Activated CD4-positive, alpha-beta memory T cell treated with anti-CD3 and anti-CD28 coated beads, Interleukin-2, amount 10 ng/mL, durations not matched to agents 7 days and 5 days (primary cell): ENCODE measurements at places on chromosomes 12 and 14.
A peak's percentile ranks its signal among the peaks of the same experiment; 100 is the strongest.

DNA sequence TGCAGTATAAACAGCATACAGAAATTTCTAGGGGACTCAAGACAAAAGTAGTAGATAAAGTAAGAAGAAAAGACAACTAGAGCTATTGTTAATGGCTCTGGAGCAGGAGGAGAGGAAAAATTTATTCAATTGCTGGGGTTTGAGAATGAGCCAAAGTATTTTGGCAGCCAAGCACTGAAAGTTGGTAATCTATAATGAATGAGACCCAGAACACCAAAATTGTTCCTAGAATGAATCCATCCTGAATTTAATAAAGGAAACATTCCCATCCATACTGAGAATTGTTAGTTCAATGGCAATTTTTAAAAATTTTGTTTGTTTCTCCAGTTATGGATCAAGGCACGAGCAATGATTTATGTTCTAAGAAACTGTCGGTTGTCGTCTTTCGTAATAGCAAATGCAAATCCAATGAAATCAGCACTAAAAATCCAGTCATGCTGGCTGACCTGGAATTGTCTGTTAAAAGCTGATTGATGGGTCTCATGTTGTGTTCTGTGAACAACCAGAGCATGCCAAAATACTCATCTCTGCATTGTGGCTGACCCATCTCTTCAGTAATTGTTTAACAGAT lies 170.9 kb upstream of the LMNTD1 start:
- no peak for DNase-seq

GRCh38 chr14:96091941-96092411 lies 52.8 kb downstream of the C14orf132 start:
- DNase-seq = no peak

GRCh38 chr14:93331002-93331727 lies 1.7 kb downstream of the BTBD7 start:
- no peak for DNase-seq

- DNase-seq = no peak
These were observed 251.3 kb downstream of the ALX1 start for GRCh38 chr12:85531341-85531740.

- no peak for DNase-seq
These were observed 10.1 kb downstream of the TBX3 start for GRCh38 chr12:114673901-114674250.

DNA sequence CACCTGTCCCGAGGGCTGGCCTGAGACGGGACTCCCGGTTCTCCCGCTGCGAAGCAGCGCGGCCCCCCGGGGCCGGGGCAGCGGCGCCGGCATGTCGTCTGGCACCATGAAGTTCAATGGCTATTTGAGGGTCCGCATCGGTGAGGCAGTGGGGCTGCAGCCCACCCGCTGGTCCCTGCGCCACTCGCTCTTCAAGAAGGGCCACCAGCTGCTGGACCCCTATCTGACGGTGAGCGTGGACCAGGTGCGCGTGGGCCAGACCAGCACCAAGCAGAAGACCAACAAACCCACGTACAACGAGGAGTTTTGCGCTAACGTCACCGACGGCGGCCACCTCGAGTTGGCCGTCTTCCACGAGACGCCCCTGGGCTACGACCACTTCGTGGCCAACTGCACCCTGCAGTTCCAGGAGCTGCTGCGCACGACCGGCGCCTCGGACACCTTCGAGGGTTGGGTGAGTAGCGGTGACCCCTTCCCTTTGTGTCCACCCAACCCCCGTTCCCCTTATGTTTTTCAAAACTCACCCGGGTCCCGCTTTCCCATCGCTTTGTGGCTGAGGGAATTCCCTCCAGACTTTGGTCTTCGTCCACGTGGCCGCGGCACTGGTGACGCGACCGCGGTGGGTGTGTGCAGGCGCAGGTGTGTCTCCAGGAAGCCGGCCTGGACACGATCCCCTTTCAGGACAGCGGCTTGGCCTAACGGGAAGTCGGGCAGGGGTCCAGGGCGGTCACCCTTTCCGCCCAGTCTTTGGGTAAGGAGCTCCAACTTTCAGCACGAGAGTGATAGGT lies 826 bp downstream of the PRKCH start:
- no peak for DNase-seq

GRCh38 chr12:120241561-120242274 lies 23.8 kb downstream of the PXN start:
- DNase-seq = no peak

- DNase-seq = peak; percentile 60
These were observed 1.7 kb downstream of the WNT1 start for GRCh38 chr12:48979602-48980388.

- no peak for DNase-seq
These were observed 870 bp upstream of the TBPL2 start for GRCh38 chr14:55441286-55441685.

- no peak for DNase-seq
These were observed 272.1 kb downstream of the DIO2 start for GRCh38 chr14:79939235-79939634.

DNA sequence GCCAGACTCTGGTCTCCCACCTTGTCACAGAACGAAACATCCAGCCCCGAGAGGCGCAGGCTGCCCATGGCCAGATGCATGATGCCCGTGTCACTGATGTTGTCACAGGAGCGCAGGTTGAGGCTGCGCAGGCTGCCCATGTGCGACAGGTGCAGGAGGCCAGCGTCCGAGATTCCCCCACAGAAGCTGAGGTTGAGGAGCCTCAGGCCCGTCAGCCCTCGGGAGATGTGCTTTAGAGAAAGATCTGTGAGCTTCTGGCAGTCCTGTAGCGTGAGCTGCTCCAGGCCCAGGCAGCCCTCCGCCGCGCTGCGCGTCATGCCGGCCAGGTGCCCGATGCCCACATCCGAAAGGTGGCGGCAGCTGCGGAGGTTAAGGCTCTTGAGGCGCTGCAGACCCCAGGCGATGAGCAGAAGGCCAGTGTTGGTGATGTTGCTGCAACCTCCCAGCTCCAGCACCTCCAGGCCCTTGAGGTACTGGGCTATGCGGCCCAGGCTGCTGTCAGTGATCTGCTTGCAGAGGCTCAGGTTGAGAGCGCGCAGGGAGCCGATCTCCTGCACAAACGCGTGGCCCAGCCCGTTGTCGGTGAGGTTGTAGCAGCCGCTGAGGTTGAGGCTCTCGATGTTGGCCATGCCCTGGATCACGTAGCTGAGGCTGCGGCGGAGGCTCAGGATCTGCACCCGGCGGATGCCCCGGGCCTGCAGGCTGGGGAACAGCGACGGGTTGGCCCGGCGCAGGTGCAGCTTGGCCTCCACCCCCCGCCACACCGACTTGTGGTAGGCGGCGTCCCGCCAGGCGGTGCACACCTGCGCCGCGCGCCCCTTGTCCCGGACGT lies 991 bp downstream of the FBXL14 start:
- DNase-seq = peak; percentile 61

- no peak for DNase-seq
These were observed 3.4 kb upstream of the TRAFD1 start for GRCh38 chr12:112121780-112122565.

GRCh38 chr12:9661720-9662119 lies 7.8 kb upstream of the CLEC2D start:
- DNase-seq = no peak

DNA sequence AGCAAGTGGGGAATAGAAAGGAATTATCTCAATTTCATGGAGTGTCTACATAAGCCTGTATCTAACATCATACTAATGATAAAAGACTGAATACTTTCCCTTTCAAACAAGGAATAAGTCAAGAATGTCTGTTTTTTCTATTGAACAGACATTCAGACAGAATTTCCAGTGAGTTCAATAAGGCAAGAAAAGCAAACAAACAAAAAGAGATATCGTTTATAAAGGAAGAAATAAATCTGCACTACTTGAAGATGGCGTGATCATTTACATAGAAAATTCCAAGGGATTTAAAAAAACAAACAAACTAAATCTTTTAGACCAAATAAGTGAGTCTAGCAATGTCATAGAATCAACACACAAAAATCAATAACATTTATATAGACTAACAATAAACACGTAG lies 273.1 kb upstream of the FOXG1 start:
- no peak for DNase-seq

DNA sequence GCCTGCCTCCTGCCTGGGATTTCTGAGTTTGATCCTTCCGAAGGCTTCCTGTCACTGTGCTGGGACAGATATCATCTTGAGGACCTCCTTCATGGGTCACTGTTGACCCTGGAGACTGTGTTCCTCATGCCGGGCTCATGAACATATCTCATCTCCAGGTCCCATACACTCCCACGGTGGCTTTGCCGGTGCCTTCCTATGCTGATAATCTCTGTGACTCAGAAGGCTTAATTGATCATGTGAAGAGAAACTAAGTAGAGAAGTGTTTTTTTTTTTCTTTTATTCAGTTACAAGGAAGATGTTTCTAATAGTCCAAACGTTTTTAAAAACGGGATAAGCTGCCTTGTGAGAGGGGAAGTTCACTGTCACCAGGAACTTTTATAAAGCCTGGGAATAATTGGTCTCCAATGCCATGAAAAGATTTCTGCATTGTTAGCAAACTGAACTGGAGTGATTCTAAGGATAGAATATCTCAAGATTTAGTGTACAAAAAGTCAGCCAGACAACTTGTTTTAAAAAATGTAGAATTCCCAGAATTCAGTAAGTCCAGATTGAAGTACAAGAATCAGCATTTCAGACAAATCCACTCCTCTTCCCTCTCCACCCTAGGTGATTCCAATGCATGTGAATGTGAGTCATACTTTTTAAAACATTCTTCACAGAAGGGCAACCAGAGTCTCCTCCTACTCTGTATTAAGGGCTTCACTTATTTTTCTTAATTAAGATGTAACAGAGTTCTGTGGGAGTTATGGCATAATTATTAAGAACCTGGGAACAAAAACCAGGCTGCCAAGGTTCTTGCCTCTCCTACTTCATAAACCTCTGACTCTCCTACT lies 139.8 kb upstream of the LGR5 start:
- no peak for DNase-seq

DNA sequence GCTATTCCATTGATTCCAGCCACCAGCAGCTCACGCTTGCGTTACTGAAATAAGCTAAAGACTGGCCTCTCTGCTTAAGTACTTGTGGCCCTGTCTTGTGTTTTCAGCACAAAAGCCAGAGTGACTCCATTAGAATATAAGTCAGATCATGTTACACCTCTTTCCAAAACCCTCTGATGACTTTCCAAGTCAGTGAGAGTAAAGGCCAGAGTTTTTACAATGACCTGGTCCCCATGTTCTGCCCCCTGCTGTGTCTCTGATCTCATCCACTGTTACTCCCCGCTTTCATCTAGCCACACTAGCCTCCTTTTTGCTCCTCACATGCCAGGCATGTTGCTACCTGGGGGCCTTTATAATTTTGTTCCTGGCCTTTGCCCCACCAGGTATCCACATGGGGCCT lies 6.9 kb upstream of the CKAP4 start:
- DNase-seq = no peak

DNA sequence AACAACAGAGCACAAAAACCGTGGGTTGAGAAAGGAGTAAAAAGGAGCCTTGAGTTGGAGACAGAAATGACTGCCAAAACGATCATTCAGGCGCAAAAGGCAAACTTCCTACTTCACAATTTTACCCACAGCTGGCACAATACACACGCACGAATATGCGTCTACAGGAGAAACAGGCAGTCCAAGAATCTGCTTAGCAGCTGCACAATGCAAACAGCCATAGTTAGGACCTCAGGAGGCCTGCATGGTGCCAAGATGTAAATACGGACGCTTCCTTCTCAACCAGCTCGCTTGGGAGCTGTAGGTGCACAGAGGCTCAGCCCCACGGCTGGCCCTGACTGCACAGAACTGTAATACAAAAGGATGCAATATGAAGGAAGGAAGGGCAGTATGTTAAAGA lies 250.1 kb upstream of the CAND1 start:
- no peak for DNase-seq

GRCh38 chr14:51950007-51950406 lies 39.3 kb upstream of the RTRAF start:
- no peak for DNase-seq

GRCh38 chr12:13716119-13716518 lies 265.3 kb downstream of the GRIN2B start:
- DNase-seq = no peak

DNA sequence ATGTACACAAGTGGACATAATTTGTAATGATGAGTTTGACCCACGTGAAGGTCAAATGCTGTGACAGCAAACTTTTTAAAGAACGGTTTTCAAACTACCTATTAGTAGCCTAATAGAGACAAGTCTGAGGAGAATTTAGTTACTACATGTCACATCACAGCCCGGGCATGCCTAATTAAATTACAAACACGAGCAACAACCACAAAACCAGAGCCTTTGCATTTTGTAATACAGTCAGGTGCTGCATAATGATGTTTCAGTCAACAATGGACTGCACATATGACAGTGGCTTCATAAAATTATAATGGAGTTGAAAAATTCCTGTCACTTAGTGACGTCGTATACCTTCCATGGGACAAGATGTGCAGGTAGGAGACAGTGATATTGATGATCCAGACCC lies 274.5 kb downstream of the DACT1 start:
- no peak for DNase-seq

DNA sequence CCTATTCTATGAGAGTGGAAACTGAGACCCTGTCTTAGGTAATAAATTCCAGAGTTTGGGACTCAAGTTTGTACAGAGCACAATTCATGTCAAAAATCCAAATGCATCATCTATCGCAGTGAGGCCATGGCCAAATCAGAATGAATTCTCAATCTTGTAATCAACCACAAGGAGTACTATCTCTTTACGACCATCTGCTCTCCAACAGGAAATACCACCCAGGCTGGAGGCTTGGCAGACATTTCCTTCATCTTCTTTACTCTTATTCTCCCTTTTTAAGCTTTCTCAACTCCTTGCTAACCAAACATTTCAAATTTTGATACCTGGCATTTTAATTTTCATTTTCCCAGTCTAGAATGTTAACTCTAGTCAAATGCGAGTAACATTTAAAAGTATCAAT lies 32.7 kb upstream of the RNU6-7 start:
- no peak for DNase-seq

- no peak for DNase-seq
These were observed 73.7 kb downstream of the SERPINA3 start for GRCh38 chr14:94685681-94686485.

GRCh38 chr12:10960211-10960610 lies 21.1 kb upstream of the TAS2R14 start:
- DNase-seq = no peak

DNA sequence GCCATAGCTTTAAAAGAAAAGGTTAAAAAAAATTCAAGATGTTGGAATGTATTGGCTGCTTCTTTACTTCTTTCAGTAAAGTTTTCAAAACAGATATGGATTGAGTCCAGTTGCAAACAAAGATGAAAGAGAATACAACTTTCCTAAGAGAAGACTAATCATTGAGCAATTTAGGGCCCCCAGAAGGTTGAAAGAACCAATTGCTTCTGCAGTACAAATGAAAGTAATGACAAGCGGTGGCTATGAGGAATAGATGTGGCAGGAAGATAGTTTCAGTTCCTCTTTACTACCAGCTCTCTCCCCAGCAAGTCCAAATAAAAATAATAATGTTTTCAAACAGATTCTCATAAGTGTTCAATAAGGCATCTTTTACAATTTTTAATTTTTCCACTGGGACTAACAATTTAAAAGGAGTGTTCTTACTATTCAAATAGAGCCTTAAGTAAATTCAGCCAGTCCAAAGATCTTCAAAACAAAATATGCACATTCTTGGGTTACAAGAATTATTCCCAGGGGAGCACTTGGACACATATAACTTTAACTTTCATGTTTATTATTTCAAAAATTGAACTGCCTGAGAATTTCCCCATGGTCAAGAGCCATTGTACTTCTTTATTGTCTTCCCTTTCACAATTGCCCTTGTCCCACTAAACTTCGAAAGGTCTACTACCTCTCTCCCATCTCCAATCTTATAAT lies 62.3 kb upstream of the PPP1R12A start:
- DNase-seq = no peak
